PC-3 (cell line): ENCODE measurements at places on chromosomes 16 and 17.
A peak's percentile ranks its signal among the peaks of the same experiment; 100 is the strongest.

DNA sequence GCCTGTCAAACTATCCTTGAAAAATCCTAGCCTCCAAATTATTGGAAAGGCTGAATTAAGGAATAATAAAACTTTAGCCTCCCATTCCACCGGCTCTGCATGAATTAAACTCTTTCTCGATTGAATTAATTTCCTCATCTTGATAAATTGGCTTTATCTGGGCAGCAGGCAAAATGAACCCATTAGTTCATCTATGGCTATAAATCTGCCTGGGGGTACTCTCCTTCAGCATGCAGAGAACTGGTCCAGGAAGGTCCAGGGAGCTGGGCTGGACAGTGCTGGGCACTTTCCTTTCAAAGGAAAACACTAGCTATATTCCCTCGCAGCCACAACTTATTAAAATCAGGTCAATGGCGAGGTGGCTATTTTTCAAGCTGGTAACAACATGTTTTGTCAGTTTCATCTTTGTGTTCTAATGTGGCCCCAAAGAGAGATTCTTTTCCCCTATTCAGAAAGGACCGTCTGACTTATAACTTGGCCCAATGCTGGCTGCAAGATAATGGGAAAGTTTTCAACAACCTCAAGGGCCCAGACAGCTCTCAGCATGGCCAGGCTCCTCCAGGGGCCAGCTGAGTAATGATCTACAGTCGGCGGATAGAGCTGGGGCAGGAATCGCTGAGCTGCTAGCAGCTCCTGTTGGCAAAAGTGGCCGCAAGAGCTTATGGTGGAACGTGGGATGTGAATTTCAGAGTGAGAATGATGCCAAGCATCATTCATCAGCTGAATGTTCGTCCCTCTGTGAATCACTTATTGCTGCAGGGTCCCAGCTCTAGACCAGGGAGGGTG, 326.9 kb downstream of the SLC39A11 start:
- DNase-seq: no peak

GRCh38 chr17:58153046-58153445, 4.9 kb downstream of the OR4D1 start:
- DNase-seq: no peak

GRCh38 chr17:20998571-20999043, 44.2 kb downstream of the USP22 start:
- DNase-seq: no peak

GRCh38 chr17:58195518-58196123, 3.1 kb downstream of the EPX start:
- no peak for DNase-seq

- peak; percentile 30 for DNase-seq
Observed at GRCh38 chr17:66357037-66357436, 54.6 kb downstream of the PRKCA start.

DNA sequence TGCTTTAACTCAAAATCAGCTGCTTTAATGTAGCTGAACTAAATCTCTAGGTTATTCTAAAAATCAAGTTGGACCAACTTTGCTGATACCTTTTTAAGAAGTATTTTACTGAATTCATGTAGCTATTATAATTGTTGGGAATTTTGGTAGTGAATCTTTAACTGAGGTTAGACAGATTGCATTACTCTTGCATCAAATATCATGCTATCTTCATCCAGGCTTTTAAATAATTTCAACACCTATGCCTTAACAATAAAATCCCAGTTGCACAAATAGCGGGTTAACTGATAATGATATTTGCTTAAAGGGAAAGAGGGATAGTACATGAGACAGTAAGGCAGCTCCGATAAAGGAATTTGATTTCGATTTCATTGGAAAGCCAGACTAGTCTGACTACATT, 241.3 kb upstream of the TBX2 start:
- DNase-seq: no peak
